ENCODE measurements at places on chromosomes 1 and 21.

GRCh38 chr1:227560393-227561173, 2.8 kb upstream of the ZNF678 start:
- no peak for DNase-seq

DNA sequence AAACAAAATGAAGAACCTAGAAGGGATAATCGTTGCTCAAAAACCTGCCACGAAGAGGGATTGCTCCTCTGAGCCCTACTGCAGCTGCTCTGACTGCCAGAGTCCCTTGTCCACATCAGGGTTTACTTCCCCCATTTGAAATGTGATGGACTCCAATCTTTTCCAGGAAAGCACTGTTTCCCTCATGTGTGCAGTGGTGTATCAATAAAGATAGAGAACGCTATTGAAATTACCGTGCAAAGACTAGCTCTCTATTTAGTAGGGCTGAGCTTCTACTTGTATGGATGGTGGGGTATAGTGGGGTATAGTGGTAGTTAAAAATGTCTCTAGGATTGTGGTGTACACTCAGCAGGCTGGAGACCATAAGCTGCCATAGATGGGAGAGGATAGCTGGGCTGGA, 3.7 kb downstream of the TMCO2 start:
- no peak for DNase-seq

- no peak for DNase-seq
Observed at GRCh38 chr21:37146320-37147235, 73.5 kb downstream of the TTC3 start.

DNA sequence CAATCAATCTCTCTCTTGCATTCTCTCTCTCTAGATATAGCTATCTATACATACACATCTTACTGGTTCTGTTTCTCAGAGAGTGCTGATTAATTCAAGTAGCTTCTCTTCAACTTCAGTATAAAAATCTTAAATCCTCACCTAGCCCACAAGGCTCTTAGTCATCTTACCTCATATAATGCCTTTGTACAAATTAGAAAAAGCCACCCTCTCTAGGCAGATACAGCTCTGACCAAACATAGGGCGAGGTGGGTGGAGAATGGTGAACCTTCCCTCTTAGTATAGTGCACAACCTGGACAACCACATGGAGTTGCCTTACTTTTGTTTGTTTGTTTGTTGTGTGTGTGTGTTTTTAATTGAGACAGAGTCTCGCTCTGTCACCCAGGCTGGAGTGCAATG, 5.1 kb upstream of the INAVA start:
- no peak for DNase-seq

DNA sequence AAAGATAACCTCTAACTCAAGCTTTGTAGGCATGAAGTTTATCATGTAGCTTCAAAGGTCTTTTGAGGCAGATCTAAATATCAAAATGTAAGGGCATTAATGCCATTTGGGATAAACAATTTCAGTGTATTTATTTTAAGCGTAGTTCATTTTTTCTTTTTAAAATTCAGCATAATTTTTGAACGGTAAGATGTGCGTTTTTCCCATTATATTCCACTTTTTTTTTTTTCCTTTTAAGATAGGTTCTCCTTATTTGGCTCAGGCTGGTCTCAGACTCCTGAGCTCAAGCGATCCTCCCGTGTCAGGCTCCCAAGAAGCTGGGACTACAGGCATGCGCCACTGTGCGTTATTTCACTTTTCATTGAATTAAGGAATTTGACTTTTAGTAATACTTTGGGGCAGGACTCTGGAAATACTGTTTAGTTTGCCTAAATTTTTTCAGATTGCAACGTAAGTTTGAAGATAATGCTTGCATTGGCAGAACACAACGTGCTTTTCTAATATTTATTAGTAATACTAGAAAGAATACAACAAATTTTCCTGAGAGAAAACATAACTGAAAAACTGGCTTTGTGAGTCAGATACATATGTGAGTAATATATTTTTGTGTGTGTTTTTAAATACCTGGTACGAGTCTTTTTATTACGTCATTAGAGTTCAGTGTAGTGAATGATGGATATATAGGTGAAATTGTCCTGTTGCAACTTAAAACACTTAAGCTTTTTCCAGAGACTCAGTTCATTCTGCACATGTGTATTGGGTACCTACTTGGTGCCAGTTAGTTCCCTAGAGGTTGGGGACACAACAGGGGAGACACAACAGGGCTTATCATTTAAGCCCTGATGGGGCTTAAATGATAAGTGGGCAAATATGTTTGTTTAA, 2.2 kb downstream of the RALGPS2 start:
- DNase-seq, result no peak

DNA sequence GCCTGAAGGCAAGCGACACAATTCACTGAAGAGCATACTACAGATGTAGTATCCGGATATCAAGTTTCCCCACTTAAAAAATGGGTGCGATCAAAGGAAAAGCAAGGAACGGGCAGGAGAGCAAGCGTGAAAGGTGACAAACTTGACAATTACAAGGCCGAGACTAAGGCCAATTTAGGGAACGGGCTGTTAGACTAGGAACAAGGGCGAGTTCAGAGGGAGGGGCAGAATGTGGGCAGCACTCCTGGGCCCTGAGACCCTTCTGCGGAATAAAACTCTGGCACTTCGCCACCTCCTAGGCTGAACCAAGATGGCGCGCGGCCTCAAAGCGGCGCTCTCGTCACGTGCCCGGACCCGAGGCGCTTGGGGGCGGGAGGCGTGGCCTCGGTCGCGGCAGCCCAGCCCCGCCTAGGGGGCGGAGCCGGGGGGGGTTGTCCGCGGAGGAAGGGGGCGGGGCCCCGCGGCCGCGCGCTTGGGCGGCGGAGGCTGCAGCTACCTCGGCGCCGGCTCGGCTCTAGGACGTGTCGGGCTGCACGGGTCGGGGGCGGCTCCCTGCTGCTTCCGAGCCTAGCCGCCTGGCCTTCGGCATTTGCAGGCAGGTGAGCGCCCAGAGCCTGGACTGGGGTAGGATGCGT, at the start of gene PPFIA4:
TSS of gene PPFIA4 (plus strand) at position 461 of the 635 bp plus-strand sequence. CDS start 12,518 bp downstream, outside the sequence.
- peak; percentile 85 for DNase-seq

All from T-helper 17 cell (primary cell).